ENCODE measurements at places on chromosomes 3 and 15. TPM values are rescaled to one million over a fixed set of nuclear protein-coding genes. Genes with fewer than 3 reads are reported as not detected.

- DNase-seq: no peak
Observed at GRCh38 chr3:55531321-55531720, 44.2 kb upstream of the WNT5A start.

DNA sequence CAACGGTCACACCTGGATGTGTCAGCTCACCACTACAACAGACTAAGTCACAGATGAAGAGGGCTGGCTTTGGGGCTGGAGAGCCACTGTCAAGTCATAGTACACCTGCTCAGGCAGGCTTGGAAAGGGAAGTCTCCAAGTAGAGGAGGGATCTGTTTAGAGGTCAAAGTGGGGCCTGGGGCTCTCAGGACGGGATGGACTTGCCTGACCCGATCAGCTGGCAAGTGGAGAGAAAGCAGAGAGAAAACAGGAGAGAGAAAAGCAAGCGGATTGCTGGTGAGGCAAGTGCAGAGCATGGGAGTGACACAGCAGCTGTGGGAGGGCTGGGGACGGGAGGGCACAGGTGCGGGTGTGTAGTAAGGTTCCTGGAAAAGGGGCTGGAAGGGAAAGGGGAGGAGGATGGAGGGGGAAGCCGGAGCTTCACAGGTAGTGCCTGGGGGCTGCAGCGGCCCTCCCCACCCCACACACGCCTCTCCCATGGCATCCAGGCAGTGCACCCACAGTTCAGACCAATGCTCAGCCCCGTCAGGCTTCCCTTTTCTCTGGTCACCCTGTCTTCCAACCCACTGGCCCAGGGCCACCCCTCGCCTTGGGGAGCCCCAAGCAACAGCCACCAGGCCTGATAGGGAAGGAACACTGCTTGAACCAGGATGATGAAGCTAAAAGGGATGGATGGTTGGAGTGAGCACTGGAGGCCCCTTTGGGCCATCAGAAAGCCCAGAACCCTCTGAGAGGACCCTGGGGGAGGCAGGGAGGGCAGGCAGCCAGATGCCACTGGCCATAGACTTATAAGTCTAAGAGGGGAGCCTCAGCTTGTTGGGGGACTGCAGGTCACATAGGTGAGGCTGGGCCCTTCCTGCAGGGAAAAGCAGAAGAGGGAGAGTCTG lies 8.5 kb downstream of the RPS17 start:
- no peak for DNase-seq

DNA sequence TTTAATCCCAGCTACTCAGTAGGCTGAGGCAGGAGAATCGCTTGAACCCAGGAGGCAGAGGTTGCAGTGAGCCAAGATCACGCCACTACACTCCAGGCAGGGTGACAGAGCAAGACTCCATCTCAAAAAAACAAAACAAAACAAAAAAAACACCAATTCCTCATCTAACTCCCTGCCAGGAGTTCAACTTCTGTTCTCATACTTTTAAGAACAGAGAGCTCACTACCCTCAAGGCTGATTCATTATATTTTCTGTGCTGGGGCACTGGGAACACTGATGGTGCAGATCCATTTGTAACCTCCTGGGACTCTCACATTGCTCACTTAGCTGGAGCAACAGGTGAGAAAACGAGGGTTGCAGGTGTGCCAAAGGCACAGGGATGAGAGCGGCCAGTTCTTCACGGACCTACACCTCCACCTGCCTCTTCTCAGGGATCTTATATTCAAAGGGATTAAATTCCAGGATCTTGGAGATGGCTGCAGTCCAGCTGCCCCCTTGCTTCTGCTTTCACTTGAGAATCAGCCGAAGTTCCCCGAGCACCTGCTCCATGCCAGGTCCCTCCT lies 12.3 kb upstream of the CSK start:
- DNase-seq: no peak

DNA sequence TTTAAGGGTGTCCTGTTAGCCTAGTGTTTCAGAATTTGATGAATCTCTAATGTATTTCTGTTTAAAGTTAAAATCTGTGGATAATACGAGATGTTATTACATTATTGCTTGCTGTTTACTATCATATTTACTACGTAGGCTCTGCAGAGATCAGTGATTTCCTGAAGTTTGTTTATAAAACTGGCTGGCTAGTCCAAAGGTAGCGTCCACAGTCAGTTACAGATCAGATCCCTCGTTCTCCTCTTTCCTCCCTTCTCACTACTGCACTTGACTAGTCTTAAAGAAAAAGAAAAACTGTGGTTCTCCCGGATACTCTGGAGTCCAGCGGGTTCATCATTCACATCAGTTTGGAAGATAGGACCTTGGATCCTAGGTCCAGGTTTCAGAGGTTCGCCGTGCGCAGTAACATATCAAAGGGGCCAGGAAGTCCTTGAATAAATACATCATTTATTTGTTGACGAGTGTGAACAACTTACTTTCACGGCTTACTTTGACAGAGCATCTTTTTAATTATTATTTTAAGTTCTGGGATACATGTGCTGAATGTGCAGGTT lies 35.9 kb downstream of the ASB7 start:
- no peak for DNase-seq

DNA sequence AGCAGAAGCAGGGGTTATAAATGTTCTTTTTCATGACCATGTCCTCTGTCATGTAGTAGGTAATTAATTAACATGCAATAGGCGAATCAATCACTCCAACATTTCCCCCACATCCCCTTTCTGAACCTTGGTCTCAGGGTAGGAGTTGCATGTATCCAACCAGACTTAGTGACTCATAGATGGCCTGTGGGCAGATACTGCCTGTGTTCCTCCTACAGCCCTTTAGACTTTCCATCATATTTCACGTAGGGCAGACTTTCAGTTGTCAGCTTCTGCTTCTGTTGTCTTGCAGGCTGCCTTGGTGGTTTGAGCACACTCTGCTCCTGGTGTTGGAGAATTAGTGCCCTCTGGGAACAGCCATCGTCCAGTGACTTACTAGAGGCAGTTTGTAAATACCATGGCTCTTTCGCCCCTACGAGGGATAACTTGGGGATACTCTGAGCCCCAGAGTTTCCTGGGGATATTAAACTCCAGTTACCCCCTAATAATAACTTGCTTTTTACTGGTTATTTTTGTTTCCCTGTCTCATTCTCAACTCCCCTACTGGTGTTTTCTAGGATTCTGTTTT lies 244.4 kb downstream of the EDEM1 start:
- DNase-seq: no peak

Gene NME9
- not detected for total RNA-seq

GRCh38 chr3:196624907-196625306 lies 14.6 kb upstream of the NRROS start:
- no peak for DNase-seq

Gene PYGO1
- total RNA-seq: 0.51 TPM

Gene IQCF5
- total RNA-seq: not detected

DNA sequence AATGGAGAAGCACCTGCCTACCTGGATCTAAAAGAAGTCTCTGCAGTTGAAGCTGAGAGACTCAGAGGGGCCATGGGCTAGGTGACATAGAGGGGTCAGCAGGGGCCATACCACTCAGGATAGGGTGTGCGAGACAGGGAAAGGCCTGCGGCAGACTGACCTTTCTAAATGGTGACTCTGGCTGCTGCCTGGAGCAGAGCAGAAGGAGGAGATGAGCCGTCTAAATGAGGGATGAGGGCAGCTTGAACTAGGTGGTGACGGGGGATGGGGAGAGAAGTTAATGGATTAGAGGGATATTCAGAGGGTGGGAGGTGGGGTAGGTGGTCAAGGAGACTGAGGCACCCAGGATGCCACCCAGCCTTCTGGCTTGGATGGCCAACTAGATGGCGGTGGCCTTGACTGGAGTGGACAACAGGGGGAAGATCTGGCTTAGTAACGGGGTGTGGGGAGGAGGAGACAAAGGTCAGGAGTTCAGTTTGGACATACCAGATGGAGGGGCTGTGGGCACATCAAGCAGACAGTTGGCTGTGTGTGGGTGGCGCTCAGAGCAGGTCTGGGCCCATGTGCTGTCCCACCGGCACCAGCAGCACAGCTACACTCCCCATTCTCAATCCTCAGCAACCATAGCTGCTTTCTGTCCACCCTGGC lies 3.2 kb upstream of the ITIH1 start:
- DNase-seq: no peak

Gene MYLK
- total RNA-seq: 69.6 TPM

Gene ABI3BP
- total RNA-seq: 32.0 TPM

Gene LRRC3B
- not detected for total RNA-seq

GRCh38 chr3:59611649-59612443 lies 562.0 kb upstream of the CFAP20DC start:
- DNase-seq: no peak
